ENCODE measurements at places on chromosomes 16 and 17. TPM values are rescaled to one million over a fixed set of nuclear protein-coding genes. Genes with fewer than 3 reads are reported as not detected.

DNA sequence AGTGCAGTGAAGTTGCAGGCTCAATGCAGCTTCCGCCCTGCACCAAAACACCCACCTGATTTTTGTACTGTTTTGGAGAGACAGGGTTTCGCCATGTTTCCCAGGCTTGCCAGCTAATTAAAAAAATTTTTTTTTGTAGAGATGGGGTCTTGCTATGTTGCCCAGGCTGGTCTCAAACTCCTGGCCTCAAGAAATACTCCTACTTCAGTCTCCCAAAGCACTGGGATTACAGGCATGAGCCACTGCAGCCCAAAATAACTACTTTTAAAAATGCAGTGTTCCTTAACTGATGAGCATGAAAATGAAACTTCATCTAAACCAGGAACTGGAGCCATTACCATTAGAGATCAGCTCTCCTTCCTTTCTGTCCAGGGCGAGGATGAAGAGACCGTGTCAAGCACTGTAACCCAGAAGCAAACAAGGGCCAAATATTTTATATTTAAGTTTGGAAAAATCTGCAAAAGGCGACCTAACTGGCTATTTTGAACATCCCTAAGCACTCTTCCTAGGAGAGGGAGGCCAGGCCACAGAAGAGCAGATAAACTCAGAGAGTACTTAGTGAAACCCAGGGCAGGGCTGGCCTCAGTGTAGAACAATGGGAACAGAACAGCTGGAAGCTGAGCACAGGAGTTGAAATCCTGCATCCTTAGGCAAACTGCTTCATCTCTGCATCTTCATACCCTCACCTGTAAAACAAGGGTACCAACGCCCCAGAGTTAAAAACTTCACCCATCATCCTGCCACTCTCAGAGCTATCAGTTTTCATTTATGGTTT, 24.0 kb downstream of the CREBBP start:
- DNase-seq: no peak

The TEKT5 gene
- not detected for polyA plus RNA-seq

GRCh38 chr16:5756969-5757368, 659.4 kb upstream of the EEF2KMT start:
- DNase-seq: no peak

DNA sequence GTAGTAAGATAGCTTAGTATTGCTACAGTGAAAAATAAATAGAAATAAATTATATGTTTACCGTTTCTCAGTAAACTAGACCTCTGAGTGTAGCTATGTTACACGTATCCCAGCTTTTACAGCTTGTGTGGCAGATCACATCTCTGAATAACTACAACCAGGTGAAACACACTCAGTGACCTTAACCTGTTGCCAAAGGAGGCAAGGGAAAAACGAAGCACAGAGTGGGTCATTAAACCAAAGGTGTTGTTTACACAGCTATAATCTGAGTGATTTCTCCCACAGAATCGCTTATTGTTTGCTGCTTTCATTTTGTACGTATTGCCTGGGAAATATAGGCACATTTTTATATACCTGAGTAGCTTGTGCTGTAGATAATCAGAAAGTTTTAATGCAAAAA, 688.2 kb upstream of the KIF2B start:
- no peak for DNase-seq

- no peak for DNase-seq
Measured at GRCh38 chr17:61345825-61346666, 53.6 kb upstream of the TBX2 start.

DNA sequence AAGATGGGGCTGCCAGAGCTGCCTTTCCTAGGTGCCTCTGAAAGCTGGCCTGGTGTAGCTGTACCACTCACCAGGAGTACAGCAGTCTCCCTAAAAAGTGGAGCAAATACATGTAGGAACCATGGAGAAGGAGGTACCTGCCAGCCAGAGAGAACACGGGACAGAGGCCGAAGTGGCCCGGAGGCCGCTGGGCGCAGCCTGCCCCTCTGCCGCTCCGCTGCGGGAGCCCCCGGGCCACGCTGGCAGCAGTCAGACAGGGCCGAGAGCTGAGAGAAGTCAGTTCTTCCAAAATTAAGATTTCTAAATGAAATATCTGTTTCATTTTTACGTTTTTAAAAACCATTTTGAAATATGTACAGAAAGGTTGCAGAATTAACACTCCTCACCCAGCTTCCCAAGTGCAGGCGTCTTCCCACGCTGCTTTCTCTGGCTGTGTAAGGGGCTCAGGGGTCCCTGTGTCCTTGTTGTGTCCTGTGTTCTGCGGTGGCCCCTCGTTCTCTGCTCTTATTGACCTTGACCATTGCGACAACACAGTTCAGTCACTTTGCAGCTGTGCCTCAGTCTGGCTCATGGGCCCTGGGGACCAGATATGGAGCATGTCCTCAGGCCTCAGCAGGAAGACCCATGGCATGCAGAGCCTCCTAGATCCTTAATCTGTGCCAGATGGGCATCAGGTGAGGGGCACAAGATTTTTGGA, 5.0 kb downstream of the MAPK8IP3 start:
- no peak for DNase-seq

- no peak for DNase-seq
Measured at GRCh38 chr17:9801505-9801904, 10.1 kb upstream of the DHRS7C start.
